ENCODE measurements at places on chromosomes 13 and 19.

DNA sequence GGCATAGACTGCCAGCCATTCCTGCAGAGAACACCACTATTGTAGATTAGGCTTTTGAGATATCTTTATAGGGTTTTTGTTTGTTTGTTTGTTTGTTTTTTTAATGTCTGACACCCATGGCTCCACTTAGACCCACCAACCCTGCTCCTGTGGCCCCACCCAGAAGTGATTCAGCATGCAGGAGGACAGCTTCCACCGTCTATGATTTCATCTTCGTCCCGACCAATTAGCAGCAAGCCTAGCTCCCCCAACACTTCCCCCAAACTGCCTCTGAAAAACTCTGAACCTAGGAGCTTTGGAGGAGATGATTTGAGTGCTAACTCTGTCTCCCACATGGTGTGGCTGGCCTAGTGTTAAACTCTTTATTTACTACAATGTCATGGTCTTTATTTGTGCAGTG is 108.3 kb upstream of the RXFP2 start:
- no peak for DNase-seq

- no peak for DNase-seq
Measured at GRCh38 chr19:9971166-9971897, 35.0 kb upstream of the OLFM2 start.

GRCh38 chr13:65595916-65596315 is 1634.2 kb downstream of the PCDH9 start:
- no peak for DNase-seq

- no peak for DNase-seq
Measured at GRCh38 chr13:112071723-112072533, 5.0 kb downstream of the SOX1 start.

DNA sequence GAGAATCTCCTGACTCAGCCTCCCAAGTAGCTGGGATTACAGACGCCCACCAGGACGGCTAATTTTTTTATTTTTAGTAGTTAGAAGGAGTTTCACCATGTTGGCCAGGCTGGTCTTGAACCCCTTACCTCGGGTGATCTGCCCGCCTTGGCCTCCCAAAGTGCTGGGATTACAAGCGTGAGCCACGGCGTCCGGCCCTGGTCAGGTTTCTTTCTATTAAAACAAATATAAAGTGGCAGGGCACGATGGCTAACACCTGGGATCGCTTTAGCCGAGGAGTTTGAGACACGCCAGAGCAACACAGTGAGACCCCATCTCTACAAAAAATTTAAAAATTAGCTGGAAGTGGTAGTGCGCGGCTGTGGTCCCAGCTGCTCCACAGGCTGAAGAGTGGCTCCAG is 1.5 kb upstream of the MED25 start:
- no peak for DNase-seq

Data from activated T-helper 9 cell treated with anti-CD3 and anti-CD28 coated beads, Interleukin-2, amount 50 U/mL, for 16 hours (primary cell).